ENCODE measurements at places on chromosomes 5 and 9.

- DNase-seq, result no peak
Measured at GRCh38 chr5:132503244-132503643, 12.7 kb upstream of the IRF1 start.

DNA sequence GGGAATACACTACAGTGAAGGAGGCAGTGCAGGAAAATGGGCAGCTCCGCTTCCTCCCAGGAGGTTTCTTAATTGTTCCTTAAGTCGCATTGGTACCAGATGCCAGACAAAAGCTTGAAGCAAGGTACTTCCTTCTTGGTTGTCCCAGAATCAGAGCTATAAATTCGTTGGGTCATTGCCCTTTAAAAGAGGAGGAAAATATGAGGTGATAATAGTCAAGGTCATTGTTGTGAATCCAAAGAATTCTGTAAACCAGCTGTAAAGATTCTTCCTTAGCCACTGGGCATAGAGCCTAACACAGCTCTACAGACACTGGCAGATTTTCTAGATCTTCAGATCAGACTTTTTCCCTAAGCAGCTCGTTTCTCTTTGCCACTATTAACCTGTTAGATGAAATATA lies 444.1 kb upstream of the TLE4 start:
- no peak for DNase-seq

- DNase-seq, result no peak
Measured at GRCh38 chr9:98091735-98092612, 27.0 kb downstream of the TRIM14 start.

- DNase-seq, result no peak
Measured at GRCh38 chr9:76296561-76297310, 97.5 kb downstream of the RFK start.

GRCh38 chr5:138910546-138911185 lies 35.5 kb upstream of the LRRTM2 start:
- no peak for DNase-seq

DNA sequence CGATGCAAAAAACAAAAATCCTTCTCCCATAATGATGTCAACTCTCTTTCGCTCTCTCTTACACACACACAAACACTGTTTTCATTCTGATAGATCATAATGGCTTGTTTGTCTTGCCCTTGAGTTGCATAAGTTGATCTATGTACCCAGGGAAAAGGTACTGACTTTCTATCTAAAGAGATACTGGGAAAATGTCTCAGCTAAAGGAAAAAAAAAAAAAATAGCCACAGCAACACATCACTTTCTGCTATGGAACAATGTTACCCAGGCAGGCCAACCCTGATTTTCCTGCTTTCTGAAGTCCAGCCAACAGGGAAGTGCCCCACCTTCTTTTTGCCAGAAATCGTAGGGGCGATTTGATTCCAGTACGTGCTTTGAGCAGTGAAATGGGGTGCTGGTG lies 212.6 kb upstream of the ACTBL2 start:
- no peak for DNase-seq

All from activated CD4-positive, CD25-positive, alpha-beta regulatory T cell treated with anti-CD3 and anti-CD28 coated beads, Interleukin-2, amount 50 U/mL, for 16 hours (primary cell).